ENCODE measurements at places on chromosomes 13 and 19. TPM values are rescaled to one million over a fixed set of nuclear protein-coding genes. Genes with fewer than 3 reads are reported as not detected.

Gene ACER1
- total RNA-seq, result not detected

Gene BRME1
- 0.46 TPM for total RNA-seq

Gene ZNF256
- total RNA-seq, result 3.3 TPM

Gene GJB6
- total RNA-seq, result not detected

Gene LRRC63
- not detected for total RNA-seq

Gene MYO1F
- 0.28 TPM for total RNA-seq

Gene LYL1
- 1.7 TPM for total RNA-seq

Gene F2RL3
- total RNA-seq, result not detected

Gene PLA2G4C
- total RNA-seq, result 4.4 TPM

Gene CDX2
- not detected for total RNA-seq

Data from HFFc6 (cell line).